Fibroblast of skin of left quadriceps (primary cell): ENCODE measurements at places on chromosomes 11 and 22.

- DNase-seq: no peak
Measured at GRCh38 chr22:45603619-45604018, 68.0 kb upstream of the ATXN10 start.

- no peak for DNase-seq
Measured at GRCh38 chr11:1109101-1109917, 34.6 kb downstream of the MUC2 start.

DNA sequence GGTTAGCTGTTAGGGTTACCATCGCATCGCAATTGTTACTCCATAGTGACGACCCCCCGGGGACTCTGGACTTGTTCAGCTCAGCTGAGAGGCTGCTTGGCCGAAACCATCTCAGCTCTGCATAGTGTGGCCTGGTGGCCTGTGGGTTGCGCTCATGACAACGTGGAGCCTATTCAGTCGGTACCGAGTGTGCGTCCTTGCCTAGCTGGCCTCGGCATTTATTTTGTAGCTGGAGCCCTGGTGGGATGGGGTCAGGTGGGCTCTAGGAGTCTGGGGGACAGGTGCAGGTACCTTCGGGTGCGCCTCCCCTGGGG is 13.5 kb downstream of the LRP5 start:
- no peak for DNase-seq

DNA sequence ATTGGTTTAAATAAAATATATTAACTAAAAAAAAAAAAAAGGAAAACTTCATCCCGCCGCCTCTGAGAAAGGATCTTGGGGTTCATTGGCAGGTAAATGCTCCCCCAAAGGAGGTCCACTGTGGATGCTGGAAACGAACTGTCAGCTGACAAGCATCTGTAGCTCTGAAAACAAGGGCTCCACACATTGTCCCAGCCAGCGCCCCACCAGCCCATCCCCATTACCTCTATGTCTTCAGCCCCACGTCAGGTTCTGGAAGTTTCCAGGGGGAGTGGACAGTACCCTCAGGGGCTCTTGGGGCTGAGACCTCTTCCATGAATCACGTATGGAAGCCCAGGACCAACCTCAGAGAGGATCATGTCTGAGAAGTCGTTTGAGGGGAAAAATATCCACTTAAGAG is 66.4 kb upstream of the WNT7B start:
- DNase-seq: no peak

- no peak for DNase-seq
Measured at GRCh38 chr11:80529726-80530125, 1088.9 kb upstream of the TENM4 start.

- no peak for DNase-seq
Measured at GRCh38 chr22:38021206-38021605, 36.0 kb upstream of the PICK1 start.

GRCh38 chr22:47155912-47156311 is 393.5 kb downstream of the TBC1D22A start:
- DNase-seq: no peak

DNA sequence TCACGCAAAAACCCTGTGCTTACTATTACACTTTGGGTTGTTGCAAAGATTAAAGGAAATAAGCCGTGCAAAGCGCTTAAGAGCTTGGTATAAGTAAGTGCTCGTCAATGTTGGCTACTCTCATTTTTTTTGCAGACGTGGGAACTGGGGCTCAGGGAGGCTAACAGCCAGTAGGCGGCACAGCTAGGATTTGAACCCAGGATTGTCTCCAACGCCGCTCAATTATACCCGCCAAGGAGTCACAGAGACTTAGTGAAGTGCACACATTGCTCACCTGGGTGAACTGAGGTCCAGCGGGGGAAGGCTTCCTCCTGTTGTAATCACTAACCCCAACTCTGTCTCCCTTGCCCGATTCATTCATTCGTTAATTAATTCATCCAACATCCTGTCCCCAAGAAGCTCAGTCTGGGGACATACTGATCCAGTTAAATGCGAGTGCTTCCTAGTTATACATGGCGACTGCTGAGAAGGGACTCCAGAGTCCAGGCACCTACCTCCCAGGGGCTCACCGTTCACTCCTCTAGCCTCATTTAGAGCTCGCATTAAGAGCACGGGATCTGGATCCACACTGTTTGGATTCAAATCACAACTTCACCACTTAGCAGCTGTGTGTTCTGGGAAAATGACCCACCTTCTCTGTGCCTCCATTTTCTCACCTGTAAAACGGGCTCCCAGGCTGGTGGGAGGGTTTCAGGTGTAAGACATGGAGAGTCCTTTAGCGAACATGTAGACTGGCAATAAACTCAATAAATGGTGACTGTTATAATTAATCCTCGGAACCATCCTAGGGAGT is 838 bp upstream of the MTFP1 start:
- no peak for DNase-seq

DNA sequence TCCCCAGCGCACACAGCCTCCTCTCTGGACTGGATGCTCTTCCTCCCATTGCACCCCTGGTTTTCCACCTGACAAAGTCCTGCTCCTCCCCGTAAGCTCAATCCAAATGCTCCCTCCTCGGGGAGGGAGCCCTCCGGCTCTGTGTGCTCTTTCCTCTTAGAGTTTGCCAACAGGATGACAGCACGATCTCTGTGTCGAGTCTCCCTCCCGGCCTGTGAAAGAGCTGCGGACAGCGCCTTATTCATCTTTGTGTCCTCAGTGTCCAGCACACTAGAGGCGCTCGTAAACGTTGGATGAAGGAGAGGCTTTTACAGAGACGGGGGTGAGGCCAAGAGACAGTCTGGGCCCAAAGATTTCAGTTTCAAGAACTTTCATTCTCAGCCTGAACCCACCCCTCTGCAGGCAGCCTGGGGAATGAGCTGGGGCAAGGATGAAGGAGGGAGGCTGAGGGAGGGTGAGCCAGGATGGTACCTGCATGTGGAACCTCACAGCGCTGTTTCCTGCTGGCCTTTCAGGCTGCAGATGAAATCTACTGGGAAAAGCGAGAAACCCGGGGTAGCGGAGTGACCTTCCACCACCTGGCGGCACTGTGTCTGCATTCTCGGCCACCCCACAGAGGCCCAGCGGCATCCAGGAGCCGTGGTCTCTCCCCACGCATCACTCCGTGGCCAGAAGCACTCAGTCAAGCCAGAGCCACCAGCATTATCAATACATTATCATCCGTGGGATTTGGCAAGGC is 8.5 kb upstream of the TMPRSS4 start:
- no peak for DNase-seq

DNA sequence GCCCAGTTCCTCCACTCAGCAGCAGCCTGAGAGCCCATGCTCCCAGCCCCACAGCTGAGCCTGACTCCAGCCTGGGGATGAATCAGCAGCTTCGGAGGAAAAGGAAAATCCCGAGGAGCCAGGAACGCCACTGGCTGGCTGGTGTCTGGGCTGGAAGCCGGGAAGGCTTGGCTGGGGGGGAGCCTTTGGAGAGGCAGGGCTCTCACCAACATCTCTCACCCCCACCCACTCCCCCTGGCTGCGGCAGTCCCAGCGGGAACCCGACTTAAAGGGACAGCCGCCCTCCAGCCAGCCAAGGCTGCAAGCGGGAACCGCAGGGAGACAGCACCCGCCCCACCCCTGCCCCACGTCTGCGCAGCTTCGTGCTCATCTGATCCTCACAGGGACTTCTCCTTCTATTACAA is 28.4 kb downstream of the KIAA0930 start:
- peak; percentile 70 for DNase-seq

- no peak for DNase-seq
Measured at GRCh38 chr11:86617502-86617901, 54.9 kb downstream of the ME3 start.

- no peak for DNase-seq
Measured at GRCh38 chr11:104104664-104105063, 59.3 kb downstream of the PDGFD start.

- no peak for DNase-seq
Measured at GRCh38 chr11:101264306-101264705, 134.7 kb upstream of the PGR start.

- DNase-seq: no peak
Measured at GRCh38 chr11:31764766-31765165, 46.4 kb downstream of the PAX6 start.

DNA sequence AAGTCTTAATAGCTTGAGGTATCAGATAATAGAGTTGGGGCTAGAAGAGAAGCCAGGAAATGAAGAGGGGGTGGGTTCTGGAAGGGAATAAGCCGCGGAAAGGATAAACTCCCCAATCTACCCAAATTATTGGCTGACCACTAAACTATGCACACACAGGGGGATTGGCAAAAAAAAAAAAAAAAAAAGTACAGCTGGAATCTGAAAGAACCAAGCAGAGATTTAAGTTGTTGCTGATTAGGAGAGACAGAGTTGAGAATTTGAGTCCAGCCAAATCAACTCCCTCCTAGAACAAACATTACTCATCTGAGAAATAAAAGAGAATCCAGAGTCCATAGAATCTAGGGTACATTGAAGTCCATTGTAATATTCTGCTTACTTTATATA is 134.9 kb downstream of the CCDC81 start:
- DNase-seq: no peak

GRCh38 chr11:44811841-44812448 is 85.2 kb downstream of the TSPAN18 start:
- no peak for DNase-seq

DNA sequence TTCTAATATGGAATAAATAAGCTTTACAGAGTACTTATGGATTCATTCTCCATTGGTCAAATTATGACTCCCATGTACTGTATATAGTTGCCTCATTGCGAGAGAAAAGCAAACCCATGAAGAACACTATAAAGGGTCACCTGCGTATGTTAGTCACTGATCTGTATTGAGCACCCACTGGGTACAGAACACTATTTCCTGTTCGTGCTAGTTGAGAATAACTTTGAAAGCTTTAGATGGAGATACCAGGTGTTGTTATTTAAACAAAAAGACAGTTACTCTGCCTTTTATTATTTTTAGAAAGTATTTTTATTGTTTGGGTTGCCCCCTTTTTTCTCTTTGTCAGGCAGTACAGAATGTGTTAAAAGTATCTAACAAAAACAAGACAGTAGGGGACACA is 79.9 kb downstream of the DEUP1 start:
- no peak for DNase-seq

- no peak for DNase-seq
Measured at GRCh38 chr11:69080257-69080995, 31.7 kb downstream of the TPCN2 start.

- DNase-seq: peak; percentile 82
Measured at GRCh38 chr11:33912405-33913361, 20.8 kb upstream of the LMO2 start.

- DNase-seq: no peak
Measured at GRCh38 chr11:117669616-117670015, 127.4 kb downstream of the DSCAML1 start.

DNA sequence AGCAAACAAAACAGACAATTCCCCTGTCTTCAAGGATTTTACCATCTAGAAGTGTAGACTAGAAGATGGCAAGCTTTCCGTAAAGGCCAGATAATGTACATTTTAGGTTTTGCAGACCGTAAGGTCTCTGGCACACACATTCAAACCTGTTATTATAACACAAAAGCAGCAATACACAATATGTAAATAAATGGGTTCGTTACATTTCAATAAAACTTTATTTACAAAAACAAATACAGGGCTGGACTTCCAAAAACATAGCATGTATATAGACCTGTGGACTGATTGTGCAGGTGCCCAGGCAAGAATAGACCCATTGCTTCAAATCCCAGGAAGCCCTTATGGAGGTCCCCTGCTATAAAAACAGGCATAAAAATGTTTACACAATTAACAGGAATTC is 27.1 kb upstream of the MS4A6A start:
- DNase-seq: no peak

DNA sequence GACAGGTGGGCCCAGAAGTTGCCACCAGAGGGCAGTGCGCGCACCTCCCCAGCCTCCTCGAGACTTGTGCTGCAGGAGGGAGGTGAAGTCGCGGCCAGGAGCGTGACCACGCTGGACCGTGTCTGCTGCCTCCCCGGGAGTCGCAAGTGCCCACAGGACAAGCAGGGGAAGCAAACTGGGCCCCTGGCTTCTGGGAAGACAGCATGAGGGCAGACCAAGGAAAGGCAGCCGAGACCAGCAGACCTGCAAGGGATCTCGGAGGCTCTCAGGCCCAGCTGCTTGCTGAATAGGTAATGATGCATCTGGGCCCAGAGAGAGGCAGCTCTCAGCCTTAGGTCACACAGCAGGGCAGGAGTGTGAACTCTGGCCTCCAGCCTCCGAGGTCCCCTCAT is 17.0 kb upstream of the IL2RB start:
- peak; percentile 34 for DNase-seq

DNA sequence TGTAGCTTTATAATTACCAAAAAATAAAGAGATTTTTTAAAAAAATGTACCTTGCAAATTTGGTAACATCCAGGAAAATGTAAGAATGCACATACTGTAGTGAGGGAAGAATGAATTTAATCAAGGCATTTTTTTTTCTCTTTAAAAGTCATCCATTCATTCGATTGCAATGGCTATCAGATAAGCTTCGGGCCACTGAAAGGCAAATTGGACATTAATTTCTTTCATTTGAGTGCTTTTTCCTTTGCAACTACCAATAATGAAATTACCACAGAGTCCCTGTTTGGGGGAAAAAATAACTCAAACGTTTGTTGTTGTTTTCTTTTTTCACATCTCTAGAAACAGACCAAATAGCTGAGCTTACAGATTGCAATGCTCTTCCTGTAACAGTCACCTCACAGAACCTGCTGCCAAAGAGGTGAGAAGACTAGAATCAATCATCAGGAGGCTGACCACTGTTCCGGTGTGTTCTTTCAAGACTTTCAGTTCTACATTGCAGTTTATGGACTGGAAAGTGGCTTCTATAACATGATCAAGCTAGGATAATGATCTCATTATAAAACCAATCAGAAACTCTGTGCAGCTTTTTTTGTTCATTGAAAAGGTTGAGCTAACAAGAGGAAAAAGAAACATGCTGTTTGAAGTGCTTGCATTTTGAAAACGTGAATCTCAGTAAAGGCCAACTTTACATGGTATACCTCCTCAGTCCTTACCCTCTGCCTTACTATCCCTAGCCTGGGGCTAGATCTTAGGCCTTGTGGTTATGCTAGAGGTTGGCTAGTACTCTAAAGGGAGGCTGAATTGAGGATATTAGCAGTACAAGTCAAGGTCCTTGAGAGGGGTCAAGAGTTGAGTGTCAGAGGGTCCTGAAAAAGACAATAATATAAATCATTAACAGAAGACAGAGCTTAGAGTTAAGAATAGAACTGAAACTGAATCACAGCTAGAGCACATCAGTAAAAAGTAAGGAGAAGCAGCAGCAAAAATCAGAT is 1276.1 kb downstream of the LRRC4C start:
- no peak for DNase-seq
